Gastrocnemius medialis (tissue), 4 donors: ENCODE measurements at places on chromosomes 5 and 9.

DNA sequence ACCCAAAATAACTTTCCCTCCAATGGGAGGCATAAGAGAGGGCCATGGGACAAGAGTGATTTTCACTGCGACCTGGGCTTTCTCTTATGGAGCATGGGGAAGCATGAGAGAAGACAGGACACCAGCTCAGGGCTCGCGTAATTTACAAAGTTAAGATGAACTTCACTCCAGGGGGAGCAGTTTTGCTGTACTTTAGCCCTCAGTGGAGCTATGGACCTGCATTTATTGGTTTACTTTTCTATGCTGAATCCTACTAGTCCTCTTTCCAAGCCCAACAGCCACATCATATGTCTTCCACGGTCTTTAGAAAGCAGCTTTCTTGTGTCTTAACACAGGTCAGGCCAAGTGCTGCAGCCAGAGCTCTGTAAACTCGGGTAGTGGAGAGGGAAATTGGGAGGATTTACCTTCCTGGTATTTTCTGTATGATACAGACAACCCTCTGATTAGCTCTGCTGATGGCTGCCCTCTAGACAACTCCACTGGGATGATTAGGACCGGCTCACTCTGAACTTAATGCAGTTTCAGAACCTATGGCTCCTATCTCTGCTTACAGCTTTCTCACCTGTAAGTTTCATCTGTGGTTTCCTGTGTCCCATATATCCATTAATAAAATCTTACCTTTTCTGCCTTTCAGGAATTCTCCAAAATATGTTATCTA lies 581.0 kb upstream of the RORB start:
- no peak for DNase-seq

GRCh38 chr5:177357146-177357458 lies 622 bp upstream of the RGS14 start:
- DNase-seq: no peak

- no peak for DNase-seq
Observed at GRCh38 chr9:89246840-89247239, 64.2 kb upstream of the CKS2 start.

- no peak for DNase-seq
Observed at GRCh38 chr5:176458904-176459561, 10.8 kb downstream of the FAF2 start.

- DNase-seq: no peak
Observed at GRCh38 chr9:127223810-127224177, 40.8 kb upstream of the GARNL3 start.

- no peak for DNase-seq
Observed at GRCh38 chr9:37732086-37732741, 21.4 kb upstream of the TRMT10B start.

DNA sequence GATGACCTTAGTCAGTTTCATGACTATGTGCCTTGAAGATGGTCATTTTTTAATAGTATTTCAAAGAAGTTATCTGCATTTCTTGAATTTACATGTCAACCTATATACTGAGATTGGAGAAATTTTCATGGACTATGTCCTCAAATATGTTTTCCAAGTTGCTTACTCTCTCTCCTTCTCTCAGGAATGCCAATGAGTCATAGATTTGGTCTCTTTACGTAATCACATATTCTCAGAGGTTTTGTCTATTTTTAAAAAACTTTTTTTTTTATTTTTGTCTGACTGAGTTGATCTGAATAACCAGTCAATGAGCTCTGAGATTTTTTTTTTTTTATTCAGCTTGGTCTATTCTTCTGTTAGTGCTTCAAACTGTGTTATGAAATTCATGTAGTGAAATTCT lies 374.7 kb upstream of the GRIN3A start:
- no peak for DNase-seq

GRCh38 chr5:159902444-159903121 lies 13.7 kb upstream of the ADRA1B start:
- DNase-seq: no peak

GRCh38 chr5:93909356-93909755 lies 168.0 kb upstream of the POU5F2 start:
- no peak for DNase-seq

DNA sequence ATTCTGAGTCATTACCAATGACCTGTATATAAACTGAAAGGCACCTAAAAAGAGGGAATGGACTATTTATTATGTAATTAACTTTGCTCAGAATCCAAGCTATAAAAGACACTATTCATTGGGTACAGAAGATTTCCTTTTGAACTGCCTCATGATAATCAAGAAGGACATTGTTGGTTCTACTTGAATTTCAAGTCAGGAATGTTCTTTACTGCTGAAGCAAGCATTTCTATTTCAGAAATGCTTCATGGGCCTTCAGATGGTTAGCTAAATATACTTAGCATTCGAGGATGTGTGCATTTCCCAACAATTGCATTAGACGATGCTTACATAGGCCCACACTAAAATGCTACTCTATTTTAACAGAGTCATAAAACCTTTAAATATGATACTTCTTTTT lies 658.2 kb upstream of the DMAC1 start:
- DNase-seq: no peak

DNA sequence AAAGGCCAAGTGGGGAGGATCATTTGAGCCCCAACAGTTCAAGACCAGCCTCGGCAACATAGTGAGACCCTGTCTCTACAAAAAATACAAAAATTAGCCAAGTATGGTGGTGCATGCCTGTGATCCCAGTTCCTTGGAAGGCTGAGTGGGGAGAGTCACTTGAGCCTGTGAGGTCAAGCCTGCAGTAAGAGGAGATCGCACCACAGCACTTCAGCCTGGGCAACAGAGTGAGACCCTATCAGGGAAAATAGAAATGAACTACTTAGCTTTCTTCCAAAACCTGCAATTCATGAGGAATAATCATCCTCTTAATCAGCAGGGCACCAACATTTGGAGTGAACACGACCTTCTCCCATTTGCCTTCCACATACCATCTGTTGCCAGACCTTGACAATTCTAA lies 96.1 kb downstream of the OR2K2 start:
- DNase-seq: no peak

DNA sequence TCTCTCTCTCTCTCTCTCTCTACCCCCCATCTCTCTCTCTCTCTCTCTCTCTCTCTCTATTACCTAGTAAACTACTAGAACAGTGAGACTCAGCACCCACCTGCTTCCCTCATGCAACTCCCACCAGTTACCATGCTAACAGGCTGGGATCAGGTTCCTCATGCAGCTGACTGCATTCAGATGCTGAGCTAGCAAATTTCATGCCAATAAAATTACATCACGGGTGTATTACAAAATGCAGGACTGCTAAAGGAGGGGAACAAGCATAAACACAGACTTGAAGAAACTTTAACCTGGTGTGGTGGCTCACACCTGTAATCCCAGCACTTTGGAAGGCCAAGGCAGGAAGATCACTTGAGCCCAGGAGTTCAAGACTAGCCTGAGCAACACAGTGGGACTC lies 76.0 kb downstream of the CEMIP2 start:
- peak; percentile 54 for DNase-seq

- no peak for DNase-seq
Observed at GRCh38 chr5:72205431-72206009, 98.2 kb downstream of the MAP1B start.

- DNase-seq: no peak
Observed at GRCh38 chr5:37005946-37006540, 129.5 kb downstream of the NIPBL start.

GRCh38 chr5:143409926-143410325 lies 6.4 kb upstream of the NR3C1 start:
- no peak for DNase-seq

DNA sequence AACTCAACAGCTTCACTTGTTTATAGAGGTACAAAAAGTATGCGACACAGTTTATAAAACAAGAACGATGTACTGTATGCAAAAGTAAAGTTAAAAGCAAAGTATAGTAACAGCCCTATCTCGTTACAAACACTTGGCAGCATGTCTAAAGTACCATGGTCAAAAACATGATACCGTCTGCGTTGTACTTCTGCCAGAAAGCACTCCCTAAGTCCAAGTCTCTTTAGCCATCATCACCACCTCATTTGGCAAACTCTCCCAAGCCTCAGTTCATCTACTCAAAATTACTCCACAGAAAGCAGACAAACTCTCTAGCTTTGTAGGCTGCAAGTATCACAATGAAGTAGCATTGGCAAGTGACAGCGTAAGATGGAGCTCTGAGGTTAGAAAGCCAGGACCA lies 73.4 kb downstream of the NFIB start:
- no peak for DNase-seq

GRCh38 chr5:133992429-133993155 lies 12.2 kb downstream of the VDAC1 start:
- DNase-seq: peak; percentile 82

DNA sequence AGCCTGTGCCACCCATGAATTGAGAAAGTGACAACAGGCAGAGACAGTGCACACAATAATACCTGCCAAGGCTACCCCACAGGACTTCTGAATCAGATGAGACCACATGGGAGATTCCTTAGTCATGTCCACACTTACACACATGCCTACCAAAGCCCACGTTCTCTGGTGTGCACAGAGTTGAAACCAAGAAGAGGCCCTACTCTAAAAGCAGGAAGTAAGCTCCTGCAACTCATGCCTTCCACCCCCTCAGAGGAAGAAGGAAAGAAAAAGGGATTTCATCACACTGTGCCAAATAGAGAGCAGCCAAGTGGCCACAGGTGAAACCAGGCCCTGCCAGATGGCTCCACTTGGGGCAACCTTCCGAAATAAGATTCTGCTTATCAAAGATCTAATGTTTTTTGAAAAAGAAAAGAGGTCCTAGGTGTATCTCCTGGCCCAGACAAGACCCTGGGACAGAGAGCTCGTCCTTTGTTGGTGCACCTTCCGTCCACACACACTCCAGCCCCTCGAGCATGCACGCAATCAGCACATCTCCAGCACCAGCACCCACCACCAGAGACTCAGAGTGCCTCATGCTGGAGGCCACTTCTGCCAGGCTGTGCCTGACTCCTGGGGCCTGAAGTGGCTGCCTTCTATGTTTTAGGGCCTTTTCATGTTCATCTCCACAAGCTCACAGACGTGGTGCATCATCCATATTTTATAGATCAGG lies 114.6 kb upstream of the SPOCK1 start:
- DNase-seq: no peak

DNA sequence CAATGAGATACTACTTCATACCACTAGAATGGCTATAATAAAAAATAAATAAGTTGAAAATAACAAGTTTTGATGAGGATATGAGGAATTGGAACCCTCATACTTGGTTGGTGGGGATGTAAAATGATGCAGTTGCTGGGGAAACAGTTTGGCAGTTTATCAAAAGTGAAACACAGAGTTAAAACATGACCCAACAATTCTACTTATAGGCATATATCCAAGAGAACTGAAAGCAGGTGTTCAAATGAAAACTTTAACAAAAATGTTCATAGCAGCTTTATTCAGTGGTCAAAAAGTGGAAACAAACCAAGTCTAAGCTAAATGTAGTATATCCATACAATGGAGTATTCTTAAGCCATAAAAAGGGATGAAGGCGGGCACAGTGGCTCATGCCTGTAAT lies 13.1 kb upstream of the LHFPL2 start:
- no peak for DNase-seq

GRCh38 chr9:92180669-92181181 lies 65.5 kb upstream of the SPTLC1 start:
- DNase-seq: no peak

- DNase-seq: no peak
Observed at GRCh38 chr5:35854248-35854647, 2.4 kb upstream of the IL7R start.

GRCh38 chr5:131899686-131900085 lies 45.8 kb downstream of the MEIKIN start:
- no peak for DNase-seq

DNA sequence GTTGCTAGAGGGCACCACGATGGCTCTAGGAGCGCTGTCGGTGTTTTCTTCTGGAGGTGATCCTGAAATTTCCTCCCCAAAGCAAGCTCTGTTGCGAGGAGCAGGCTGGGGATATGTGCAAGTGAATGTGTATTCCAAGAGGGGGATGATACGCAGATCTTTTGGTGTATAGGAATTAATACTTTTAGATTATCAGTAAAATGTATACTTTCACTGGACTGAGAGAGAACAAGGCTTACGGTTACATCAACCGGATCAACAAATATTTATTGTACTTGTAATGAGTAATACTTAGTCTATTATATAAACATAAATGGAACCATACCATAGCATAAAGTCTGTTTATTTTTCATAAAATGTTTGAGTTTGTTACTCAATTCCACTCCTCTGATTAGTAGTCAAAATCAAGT lies 632 bp upstream of the PRKAA1 start:
- no peak for DNase-seq

DNA sequence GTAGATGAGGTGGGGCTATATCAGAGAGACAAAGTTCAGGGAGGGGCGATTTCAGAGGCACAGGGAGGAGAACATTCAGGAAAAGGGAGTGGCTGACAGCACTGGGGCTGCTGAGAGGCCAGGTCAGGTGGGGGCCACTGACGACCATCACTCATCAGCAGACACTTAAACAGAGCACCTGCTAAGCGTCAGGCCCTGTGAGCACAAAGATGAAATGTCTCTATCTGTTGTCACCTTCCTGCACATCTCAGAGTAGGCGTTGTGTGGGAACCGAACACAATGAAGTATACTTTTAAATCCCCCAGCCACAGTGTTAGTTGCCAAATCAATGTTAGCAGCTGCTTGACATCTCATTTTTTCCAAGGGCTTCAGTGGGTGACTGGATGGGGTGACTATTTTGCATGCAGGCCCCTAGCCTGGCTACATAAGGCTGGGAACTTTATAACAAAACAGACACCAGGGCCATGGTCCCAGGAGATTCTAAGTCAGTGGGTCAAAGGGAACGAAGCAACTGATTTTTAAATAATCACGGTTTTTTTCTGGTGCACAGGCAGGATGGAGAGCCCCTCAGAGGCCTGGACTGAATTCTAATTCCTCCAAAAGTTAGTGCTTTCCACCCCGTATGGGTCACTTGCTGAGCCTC lies 31.1 kb upstream of the ANKRD18A start:
- no peak for DNase-seq

GRCh38 chr9:127509955-127510299 lies 58.6 kb downstream of the LRSAM1 start:
- DNase-seq: no peak

GRCh38 chr5:118506217-118506852 lies 482.0 kb downstream of the DTWD2 start:
- DNase-seq: no peak

DNA sequence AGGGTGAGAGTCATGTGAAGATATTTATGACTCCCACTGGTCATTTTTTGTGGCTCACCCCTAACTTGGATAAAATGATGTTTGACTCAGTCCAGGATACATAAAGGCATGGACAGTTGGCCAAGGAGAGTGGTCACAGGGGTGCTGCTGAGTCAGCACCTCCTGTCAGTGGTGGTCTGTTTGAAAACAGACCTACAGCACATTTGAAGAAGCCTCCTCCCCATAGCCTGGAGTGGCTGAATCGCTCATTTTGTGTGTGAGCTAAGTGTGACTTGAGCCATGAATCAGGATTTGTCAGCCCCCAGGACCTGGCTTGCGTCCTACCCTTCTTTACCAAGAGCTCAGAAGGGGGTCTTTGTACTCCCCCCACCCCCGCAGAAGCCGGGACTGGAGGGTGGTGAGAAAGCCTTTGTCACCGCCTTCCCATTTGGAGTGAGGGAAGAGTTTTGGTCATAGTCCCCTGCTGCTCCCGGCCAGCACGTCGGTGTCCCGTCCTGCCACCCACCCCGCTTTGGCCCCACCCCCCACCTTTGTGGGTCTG lies 35.6 kb downstream of the TRIO start:
- no peak for DNase-seq
